CD4-positive, alpha-beta memory T cell (primary cell): ENCODE measurements at places on chromosomes 7 and 10.

GRCh38 chr10:78383378-78384048 lies 349.9 kb downstream of the RPS24 start:
- DNase-seq, result no peak

- peak; percentile 14 for DNase-seq
These were observed 27.8 kb downstream of the NKX2-3 start for GRCh38 chr10:99560277-99561126.

DNA sequence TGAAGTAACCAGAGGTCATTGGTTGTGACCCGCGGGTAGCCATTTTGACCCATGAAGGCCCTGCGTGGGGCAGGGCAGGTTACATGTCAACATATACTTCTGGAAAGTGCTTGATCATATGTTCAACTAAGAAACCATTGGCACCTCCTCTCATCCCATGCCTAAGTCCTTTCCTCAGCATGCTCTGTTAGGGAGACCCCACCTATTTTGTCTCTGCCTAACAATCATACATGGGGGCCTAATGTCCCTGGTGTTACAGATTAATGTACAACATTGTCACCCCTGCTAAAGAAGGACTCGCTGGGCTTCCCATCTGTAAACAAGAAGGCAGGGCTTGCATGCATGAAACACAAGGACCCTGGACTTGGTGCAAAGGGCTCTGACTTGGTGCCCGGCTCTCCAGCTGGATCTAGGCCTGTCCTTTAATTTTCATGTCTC lies 133.7 kb upstream of the TNS3 start:
- DNase-seq, result no peak

DNA sequence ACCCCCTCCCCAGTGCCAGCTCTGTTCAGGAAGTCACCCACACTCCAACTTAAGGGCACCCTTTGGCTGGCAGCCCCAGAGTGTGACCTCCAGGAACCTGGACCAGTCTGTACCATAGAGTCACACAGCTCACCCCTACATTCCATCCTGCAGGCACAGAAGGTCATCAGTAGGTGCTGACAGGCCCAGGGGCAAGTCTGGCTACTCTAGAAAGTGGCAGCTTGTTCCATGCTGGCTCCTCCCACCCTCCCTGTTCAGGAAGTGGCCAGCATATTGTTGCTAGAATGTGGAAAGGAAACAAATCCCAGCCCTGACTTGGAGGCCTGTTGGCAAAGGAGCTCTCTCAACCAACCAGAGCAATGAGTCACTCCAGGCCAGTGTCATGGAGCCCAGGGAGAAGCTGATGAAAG lies 3.2 kb upstream of the NCOA4 start:
- DNase-seq, result no peak

DNA sequence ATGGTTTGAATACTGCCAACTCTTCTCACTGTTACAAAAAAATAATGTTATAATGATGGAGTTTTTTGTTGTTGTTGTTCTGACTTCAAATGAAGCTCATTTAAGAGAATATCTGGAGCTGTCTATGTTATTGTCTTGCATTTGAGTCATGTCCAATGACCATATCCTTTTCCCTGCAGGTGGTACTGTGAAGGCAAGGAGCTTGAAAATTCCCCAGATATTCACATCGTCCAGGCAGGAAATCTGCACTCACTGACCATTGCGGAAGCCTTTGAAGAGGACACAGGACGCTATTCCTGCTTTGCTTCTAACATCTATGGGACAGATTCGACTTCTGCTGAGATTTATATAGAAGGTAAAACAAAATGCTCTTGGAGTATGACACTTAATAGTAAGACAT lies 33.5 kb downstream of the MYPN start:
- no peak for DNase-seq

- DNase-seq, result no peak
These were observed 140.5 kb downstream of the BICC1 start for GRCh38 chr10:58653139-58653538.

- DNase-seq, result no peak
These were observed 132.7 kb downstream of the DNAJC1 start for GRCh38 chr10:21870849-21871248.
